ENCODE measurements at places on chromosomes 2 and 18.

- DNase-seq: peak; percentile 36
These were observed 263.2 kb downstream of the EXOC6B start for GRCh38 chr2:72562451-72563153.

DNA sequence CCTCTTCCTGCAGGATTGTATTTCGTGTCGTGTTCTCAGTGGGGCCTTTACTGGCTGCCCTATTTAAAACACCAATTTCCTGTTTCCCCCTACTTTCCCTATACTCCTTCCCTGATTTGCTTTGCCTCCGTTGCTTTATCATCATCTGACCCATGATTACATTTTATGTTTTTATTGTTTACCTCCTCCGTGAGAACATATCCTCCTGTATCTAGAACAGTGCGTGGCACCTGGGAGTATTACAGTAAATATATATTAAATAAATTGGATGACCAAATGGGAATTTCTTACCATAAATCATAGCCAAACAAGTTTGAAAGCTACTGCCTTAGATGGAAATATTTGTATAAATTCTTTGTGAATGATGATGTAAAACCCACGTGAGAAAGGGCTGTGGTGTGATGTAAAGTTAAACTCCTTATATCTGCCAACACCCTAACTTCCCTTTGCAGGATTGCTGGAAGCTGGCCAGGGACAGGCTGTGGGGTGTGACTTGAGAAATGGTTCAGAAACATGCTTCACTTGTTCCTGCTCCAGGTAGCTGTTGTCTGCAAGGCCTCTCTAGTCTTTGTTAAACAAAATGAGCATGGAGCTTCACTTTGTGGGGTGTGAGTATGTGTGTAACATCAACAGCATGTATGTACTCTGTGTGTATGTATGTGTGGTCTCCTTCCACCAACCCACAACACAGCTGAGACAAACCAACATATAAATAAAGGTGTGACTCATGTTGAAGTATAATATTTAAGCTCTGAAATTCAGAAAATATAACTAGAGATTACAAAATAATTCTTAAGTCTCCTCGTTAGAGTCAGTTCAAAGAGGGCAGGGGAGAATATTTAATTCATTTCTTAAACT, 40.3 kb downstream of the LHCGR start:
- no peak for DNase-seq

- DNase-seq: no peak
These were observed 112.9 kb downstream of the PLB1 start for GRCh38 chr2:28608500-28609424.

- DNase-seq: no peak
These were observed 11.7 kb downstream of the SGPP2 start for GRCh38 chr2:222436040-222436413.

DNA sequence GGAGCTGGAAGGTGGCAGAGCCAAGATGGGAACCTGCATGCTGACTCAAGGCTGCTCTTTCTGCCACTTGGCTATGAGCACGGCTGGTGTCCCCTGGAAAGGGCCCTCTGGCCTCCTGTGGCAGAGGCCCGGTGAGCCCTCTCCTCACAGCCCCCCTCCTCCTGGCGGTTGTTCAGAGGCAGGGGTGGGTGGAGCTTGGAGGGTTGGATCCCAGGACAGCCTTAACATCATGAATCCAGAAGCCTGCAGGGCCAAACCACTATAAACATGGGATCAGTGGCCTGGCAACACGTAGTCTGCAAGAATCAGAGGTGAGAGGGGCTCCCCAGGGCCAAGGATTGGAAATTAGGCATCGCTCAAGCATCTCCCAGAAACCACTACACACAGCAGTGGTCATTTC, 48.5 kb upstream of the LOXHD1 start:
- DNase-seq: no peak

DNA sequence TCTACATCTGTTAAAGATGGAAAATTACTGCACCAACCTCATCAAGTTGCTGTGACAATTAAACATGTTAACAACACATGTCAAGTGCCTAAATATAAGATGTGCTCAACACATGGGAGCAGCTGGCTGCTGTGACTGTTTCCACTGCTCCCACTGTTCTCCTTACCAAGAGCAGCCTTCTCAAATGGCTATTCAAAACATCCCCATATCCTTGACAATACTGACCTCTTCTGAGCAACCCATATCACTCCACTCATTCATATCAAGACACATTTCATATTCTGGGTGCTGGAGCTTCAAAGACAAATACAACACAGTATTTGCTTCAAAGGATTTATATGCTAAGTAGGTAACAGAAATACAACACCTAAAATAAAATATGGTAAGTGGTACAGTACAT, 60.3 kb downstream of the PIAS2 start:
- DNase-seq: peak; percentile 4

GRCh38 chr2:119147776-119148715, 10.5 kb downstream of the C1QL2 start:
- DNase-seq: no peak

DNA sequence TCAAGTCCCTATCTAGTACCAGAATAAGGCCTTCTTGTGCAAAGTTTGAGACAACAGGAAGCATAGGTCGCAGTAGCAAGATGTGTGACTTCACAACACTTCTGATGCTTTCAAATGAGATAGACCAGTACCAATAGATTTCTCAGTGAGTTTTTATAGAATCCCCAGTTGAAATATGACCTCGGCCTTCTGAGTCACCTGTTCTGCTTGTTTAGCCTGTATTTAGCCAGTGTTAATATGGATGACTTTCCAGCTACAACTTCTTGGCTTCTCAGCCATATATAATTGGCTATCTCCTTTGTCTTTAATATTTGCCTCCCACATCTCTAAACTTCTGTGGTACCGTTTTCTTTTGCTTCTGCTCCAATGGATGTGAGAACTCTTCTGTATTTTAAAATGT, 113.8 kb downstream of the KYNU start:
- DNase-seq: no peak
